ENCODE measurements at places on chromosomes 6 and 20.

- no peak for DNase-seq
Observed at GRCh38 chr6:17790489-17790888, 83.8 kb upstream of the NUP153 start.

- DNase-seq = no peak
Observed at GRCh38 chr6:23154159-23154558, 584.8 kb downstream of the HDGFL1 start.

DNA sequence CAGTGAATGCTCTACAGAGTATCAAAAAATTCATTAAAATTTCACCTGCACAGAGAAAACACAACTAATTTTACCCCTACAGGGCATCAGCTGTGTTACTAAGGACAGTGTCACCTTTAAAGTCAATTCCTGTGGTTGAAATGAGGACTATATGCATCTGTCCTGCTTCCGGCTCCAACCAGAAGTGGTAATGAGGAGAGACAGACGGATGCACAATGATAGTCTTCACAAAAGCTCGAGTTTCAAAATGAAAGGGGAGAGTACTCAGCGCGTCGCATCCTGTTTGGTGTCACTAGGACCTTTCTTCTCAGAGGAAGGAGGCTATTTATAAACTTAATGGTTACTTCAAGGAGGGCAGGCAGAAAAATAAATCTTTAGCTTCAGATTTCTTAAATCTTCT, 86.5 kb downstream of the LYRM4 start:
- DNase-seq = no peak

DNA sequence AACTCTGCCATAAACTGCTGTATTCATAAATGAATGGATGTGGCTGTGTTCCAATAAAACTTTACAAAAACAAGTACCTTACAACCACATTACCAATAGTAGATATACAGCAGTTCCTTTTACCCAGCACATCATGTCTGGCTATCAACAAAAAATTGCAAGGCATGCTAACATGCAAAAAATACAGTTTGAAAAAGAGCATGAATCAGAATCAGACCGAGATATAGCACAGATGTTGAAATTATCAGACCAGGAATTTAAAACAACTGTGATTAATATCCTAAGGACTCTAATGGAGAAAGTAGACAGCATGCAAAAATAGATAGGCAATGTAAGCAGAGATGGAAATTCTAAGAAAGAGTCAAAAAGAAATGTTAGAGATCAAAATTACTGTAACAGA, 8.4 kb upstream of the NUS1 start:
- DNase-seq = no peak

GRCh38 chr6:21023210-21023609, 489.0 kb downstream of the CDKAL1 start:
- DNase-seq = no peak

- no peak for DNase-seq
Observed at GRCh38 chr6:165627366-165627765, 35.7 kb downstream of the PDE10A start.

DNA sequence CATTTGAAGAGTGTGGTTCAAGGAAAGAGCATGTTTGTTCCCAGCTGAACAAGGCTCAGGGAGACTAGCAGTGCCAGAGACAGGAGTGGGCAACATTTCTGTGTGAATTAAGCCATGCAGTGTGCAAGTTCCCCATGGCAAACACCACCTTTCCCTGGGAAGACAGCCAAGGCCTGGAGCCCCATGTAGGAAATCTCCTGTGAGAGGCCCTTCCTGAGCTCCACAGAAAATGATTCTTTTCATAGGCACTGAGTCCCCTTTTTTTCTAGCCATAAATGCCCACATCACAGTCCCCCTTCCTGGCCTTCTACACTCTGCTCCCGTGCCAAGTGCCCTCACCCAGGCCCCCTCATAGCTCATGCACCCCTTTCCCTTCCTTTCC, 11.8 kb upstream of the TRAM2 start:
- no peak for DNase-seq

GRCh38 chr6:33276581-33276863, 401 bp upstream of the B3GALT4 start:
- no peak for DNase-seq

DNA sequence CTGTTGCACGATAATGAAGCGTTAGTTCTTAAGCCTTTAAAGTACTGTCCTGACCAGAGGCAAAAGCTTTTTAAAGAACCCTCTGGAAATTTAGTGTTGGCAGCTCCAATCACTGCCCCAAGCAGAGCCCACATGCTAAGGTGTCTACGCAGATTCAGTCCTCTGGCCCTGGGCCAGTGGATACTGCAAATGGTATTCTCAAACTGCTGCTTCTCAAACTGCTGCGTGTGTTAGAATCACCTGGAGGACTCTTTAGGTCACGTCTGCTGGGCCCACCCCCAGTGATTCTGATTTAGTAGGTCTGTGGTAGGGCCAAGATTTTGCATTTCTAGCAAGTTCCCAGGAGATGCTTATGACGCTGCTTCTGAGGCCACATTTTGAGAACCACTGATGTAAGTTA, 96.0 kb upstream of the CCDC28A start:
- DNase-seq = no peak

- DNase-seq = no peak
Observed at GRCh38 chr20:17971300-17972013, 2.6 kb downstream of the MGME1 start.

GRCh38 chr20:21767739-21768223, 62.3 kb downstream of the PAX1 start:
- DNase-seq = peak; percentile 38

- DNase-seq = no peak
Observed at GRCh38 chr6:137852346-137852745, 14.7 kb upstream of the TNFAIP3 start.

DNA sequence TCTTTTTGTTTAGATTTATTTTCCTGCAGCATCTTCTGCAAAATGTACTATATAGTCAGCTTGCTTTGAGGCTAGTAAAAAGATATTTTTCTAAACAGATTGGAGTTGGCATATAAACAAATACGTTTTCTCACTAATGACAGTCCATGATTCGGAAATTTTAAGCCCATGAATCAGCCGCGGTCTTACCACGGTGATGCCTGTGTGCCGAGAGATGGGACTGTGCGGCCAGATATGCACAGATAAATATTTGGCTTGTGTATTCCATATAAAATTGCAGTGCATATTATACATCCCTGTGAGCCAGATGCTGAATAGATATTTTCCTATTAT, 3.2 kb downstream of the FOXC1 start:
- DNase-seq = no peak

DNA sequence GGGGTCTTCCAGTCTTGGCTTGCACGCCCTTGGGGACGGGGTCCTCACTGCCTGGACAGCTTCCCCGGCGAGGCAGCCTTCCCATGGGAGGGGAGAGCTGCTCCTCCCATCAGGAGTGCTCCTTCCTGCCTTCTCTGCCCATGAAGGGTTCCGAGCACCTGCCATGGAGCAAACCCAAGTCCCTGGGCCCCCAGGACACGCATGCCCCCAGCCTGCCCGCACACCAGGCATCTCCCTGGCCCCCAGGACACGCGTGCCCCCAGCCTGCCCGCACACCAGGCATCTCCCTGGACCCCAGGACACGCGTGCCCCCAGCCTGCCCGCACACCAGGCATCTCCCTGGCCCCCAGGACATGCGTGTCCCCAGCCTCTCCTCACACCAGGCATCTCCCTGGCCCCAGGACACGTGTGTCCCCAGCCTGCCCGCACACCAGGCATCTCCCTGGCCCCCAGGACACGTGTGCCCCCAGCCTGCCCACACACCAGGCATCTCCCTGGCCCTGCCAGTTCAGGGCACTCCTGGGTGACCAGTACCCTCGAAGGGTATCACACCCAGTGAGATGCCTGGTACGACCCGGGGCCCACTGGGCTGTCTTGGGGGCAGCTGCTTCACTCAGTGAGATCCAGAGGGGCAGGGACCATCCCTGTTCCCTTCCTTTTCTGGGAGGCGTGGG, 21.7 kb downstream of the COL20A1 start:
- no peak for DNase-seq

Data from iPS DF 19.7 (cell line).